Stimulated activated CD8-positive, alpha-beta memory T cell treated with anti-CD3 and anti-CD28 coated beads, Interleukin-7, amount 100 ng/mL, for 48 hours (primary cell): ENCODE measurements at places on chromosomes 1 and 21.

GRCh38 chr1:11526071-11526895 lies 47.3 kb downstream of the DISP3 start:
- no peak for DNase-seq

DNA sequence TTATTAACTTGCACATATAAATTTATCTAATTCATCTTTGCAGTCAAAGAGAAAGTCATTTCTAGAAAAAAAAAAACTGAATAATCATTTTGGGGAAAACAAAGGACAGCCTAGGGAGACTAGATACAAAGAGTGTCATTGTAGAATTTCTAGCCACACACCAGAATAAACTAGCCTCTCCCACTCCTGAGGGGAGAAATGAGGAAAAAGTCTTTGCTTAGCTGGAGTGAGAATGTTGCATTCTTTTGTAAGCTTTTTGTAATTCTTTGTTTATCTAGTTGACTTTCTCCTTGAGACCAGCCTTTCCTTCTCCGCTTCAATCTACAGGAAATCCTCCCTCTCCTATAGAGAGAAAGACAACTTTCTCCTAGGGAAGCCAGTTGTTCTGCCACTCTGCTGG lies 15.9 kb upstream of the CGN start:
- DNase-seq, result no peak

- DNase-seq, result no peak
Measured at GRCh38 chr1:43521078-43521477, 9.6 kb upstream of the PTPRF start.

DNA sequence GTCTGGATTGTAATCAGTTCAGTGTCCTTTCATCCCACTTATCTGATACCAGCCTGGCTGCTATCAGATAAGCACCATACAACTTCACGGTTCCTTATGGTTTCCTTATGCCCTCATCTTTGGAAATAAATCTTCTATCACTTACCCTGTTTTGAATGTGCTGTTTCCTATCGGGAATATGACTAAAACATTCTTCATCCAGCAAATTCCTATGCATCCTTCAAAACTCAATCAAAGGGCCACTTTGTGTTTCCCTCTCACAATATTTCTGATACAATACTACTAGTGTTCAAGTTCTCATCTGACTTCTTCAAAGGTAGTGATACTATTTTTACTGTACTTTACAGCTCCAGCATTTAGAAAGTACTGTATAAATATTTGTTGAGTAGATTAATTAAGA lies 513.2 kb downstream of the OMA1 start:
- DNase-seq, result no peak

GRCh38 chr1:30023339-30024022 lies 699.9 kb downstream of the MATN1 start:
- DNase-seq, result no peak
